Glomerular endothelial cell (primary cell): ENCODE measurements at places on chromosomes 13 and 19.

DNA sequence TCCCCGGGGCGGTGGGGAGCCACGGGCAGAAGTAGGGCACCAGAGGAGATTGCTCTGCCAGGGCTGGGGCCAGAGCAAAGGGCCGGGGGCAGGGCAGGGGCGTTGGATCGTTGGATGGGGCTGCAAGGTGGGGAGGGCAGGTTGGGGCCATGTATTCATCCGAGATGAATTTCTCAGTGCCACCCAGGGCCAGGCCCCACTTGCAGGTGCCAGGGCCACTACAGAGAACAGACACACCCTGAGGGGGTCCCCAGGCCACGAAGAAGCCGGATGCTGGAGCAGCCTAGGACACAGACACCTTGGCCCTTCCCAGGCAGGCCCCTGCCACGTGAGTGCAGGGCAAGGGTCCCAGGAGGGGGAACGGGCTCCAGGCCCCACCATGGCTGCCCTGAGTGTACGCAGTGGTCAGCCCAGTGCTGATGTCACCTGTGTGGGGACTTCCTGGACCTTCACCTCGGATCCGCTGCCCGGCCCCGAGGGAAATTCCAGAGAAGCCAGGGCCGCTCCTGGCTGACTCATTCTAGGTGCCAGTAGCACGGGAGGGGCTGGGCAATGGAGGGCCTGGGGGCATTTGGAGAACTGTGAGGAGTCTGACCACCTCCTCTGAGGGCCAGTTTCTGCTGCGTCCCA, 9.6 kb upstream of the SBNO2 start:
- no peak for DNase-seq

DNA sequence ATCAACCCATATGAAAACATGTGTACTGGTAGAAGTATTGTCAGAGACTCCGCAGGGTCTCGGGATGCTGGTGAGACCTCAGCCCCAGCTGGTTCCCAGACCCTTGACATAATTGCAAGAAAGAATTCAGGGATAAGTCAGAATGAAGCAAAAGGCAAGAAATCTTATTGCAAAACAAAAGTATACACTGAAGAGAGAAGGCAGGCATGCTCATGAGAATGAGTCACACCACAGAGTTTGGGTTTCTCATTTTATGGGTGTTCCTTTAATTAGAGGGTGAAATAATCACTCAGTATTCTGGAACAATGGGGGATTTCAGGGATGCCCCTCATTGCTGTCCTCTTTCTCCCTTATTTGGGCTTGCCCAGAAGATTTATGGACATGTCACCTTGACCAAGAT, 1423.8 kb upstream of the MIR17HG start:
- no peak for DNase-seq

DNA sequence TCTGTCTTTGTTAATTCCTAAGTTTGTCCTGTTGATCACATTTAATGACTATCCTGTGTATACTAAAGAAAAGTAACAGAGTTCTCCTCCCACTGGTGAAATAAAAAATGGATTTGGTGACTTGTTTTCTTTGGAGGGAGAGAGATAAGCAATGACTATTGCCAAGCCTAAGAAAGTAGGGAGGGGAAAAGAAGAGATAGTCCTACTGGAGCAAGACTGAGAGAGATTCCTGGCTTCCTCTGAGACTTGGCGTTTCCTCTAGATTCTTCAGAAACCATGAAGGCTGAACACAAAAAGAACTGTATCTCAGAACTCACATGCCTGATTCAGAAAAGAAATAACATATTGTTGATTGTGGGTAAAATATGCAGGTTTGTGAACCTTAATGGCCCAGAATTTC, 406.5 kb downstream of the FOXO1 start:
- DNase-seq: no peak

GRCh38 chr13:110113284-110113764, 193.6 kb downstream of the COL4A1 start:
- DNase-seq: no peak

GRCh38 chr13:50384724-50385123, 369.5 kb downstream of the KCNRG start:
- DNase-seq: no peak

DNA sequence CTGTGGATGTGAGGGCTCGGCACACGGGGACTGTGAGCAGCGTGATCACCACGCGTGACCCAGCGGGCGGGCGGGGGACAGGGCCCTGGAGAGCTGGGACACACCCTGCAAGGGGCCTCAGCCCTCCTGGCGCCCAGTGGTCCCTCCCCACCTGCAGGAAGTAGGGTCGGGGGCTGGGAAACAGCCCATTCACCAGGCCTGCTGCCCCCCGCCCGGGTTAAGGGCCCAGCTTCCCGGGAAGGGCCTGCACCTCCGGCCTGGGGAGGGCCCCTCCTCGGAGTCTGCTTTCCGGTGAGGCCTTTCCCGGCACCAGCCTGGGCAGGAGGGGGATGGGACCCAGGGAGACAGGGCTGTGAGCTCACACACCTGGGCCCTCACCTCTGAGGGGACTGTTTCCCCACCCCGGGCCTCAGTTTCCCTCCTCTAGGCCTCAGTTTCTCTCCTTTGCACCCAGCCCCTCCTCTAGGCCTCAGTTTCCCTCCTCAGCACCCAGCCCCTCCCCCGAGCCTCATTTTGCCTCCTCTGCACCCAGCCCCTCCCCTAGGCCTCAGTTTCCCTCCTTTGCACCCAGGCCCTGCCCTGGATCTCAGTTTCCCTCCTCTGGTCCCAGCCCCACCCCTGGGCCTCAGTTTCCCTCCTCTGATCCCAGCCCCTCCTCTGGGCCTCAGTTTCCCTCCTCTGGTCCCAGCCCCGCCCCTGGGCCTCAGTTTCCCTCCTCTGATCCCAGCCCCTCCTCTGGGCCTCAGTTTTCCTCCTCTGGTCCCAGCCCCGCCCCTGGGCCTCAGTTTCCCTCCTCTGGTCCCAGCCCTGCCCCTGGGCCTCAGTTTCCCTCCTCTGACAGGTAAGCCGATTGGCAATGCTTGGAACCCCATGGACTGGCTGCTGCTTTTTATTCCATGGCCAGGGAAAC, 1.9 kb upstream of the MADCAM1 start:
- no peak for DNase-seq

DNA sequence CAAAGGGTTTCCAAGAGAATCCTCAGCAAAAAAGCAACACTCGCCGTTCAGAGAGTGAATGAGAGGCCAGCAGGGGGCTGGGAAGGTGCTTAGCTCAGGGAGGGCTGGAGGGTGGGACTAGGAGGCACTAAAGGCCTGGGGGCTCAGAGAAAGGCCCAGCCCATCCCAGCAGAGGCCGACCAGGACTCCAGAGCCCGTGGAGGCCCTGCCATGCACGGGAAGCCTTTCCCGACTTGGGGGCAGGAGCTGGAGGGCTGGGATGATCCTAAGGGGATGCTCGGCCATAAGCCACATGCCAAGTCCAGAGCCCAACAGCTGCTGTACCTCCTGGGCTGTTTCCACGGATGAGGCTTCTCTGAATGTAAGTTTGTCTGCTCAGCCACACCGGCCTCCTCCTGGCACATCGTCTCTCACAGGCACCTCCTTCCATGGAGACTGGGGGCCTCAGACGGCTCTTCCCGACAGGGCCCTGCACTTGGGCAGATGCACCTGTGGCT, 19.5 kb downstream of the RASA3 start:
- no peak for DNase-seq

- DNase-seq: no peak
Measured at GRCh38 chr13:113509989-113510388, 19.5 kb upstream of the DCUN1D2 start.

- no peak for DNase-seq
Measured at GRCh38 chr13:31986676-31987470, 44.7 kb upstream of the FRY start.

DNA sequence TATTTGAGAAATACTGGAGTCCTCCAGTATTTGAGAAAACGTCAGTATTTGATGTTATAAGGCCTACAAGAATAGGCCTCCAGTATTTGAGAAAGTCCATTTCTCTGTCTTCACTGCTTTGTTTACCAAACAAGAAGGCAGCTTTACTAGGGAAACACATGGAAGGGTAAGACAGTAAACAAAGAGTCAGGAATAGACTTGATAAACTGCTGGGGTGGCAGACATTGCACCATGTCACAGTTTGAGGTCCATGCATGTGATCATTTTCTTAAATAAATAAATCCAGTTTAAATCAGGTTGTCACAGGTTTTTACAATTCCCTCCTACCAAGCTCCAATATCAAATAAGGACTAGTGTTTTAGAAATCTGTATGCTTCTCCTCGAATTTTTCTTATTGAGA, 1431.0 kb upstream of the SPRY2 start:
- DNase-seq: no peak

DNA sequence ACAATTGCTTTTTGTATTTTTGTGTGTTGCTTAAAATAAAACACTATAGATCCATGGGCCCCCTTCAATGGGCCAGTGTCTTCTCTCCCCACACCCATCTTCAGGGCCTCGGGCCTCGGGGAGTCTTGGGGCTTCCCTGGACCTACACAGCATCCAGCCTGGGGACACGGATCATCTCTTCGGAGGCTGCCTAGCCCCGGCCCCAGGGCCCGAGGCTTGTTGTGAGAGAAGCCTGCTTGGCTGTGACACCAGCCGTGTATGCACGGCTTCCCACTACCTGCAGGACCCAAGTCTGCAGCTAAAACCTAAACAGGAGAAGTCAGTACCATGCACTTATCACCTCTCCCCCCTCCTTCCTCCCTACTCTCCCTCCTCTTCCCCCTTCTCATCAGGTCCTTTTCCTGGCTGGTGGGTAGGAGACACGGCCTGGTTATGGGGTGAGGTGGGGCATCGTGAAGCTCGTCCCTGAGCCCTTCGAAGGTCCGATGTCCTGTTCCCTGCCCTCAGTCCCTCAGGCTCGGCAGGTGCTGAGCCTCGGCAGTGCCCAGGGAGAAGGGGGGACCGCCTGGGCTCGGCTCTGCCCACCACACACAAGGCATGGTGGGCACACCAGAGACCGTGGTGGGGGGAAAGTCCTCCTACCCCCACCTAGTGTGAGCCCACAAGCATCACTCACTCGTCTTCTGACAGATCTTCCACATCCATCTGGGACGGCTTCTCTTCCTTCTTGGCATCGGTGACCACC, 9.5 kb downstream of the C13orf46 start:
- DNase-seq: no peak

GRCh38 chr13:39095500-39095899, 57.2 kb downstream of the NHLRC3 start:
- no peak for DNase-seq

DNA sequence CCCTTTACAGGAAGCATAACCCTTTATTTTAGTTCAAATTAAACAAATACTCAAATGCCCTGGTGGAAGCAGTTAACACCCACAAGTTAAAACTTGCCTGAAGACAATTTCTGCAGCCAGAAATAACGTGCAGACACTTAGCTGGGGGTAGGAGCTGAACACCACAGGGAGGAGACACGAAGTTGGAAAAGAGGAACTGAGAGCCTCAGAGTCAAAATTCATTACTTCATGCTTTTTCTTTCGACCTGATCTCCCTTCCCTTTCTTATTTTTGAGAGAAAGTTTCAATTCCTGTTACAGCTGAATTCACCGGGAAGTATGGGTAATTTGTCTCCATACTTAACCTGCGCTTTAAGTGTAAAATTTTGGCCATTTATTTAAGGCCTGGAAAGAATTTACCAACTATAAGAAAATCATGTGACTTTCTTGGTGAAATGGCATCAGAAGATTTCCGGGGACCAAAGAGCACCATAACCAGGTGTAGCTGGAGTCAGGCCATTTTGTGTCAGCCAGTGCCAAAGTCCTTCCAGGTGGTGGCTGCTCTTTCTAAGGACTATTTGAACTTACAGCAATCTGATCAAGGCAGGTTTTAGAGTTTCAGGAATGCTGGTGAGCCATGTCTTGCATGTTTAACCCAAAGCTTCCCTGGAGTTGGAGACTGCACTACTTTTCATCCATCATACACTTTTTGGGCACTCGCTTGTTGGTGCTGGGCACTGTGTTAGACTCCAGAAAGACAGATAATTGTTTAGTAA, 46.5 kb upstream of the RCBTB2 start:
- no peak for DNase-seq

GRCh38 chr13:27915301-27916207, 4.2 kb upstream of the PDX1 start:
- DNase-seq: no peak

GRCh38 chr13:44013758-44014291, 134.1 kb downstream of the LACC1 start:
- DNase-seq: peak; percentile 29
